ENCODE measurements at places on chromosomes 2 and 18. TPM values are rescaled to one million over a fixed set of nuclear protein-coding genes. Genes with fewer than 3 reads are reported as not detected.

Gene IL1R1
- total RNA-seq, result 16.1 TPM

Gene NTSR2
- not detected for total RNA-seq

Gene SMPD4
- 22.5 TPM for total RNA-seq

Gene EVA1A
- 9.7 TPM for total RNA-seq

Gene NGEF
- total RNA-seq, result 2.7 TPM

Gene DLGAP1
- total RNA-seq, result 4.4 TPM

Gene C2orf80
- not detected for total RNA-seq

Gene RAB3GAP1
- total RNA-seq, result 63.6 TPM

Gene TBR1
- not detected for total RNA-seq

Gene IL1RL1
- total RNA-seq, result 4.0 TPM

Gene ZSWIM2
- total RNA-seq, result not detected

Gene LIPG
- 2.9 TPM for total RNA-seq

Gene ACVR2A
- total RNA-seq, result 41.7 TPM

Gene LCT
- total RNA-seq, result not detected

Gene ANKRD30B
- not detected for total RNA-seq

Gene LRATD1
- 12.9 TPM for total RNA-seq

Gene PDE11A
- total RNA-seq, result 0.51 TPM

Gene TTN
- 5,137 TPM for total RNA-seq

Gene CYRIA
- 10.9 TPM for total RNA-seq

Gene SLC9A2
- 2.4 TPM for total RNA-seq

Gene KCNE4
- total RNA-seq, result 6.7 TPM

Gene GULP1
- 62.0 TPM for total RNA-seq

Gene ERMN
- total RNA-seq, result not detected

Gene SLC8A1
- total RNA-seq, result 30.6 TPM

Gene PIKFYVE
- total RNA-seq, result 43.1 TPM

Gene CD302
- total RNA-seq, result 24.5 TPM

Gene EFHD1
- total RNA-seq, result 4.9 TPM

Gene VWA3B
- 0.10 TPM for total RNA-seq

Gene SLC5A7
- total RNA-seq, result 0.51 TPM

Gene CSRNP3
- total RNA-seq, result 20.6 TPM

Gene ZNF892
- 11.7 TPM for total RNA-seq

Gene FAM161A
- total RNA-seq, result 7.5 TPM

Gene OTOF
- total RNA-seq, result 12.4 TPM

Gene NEU2
- not detected for total RNA-seq

Gene SLC35G4
- total RNA-seq, result not detected

Gene USP14
- 36.9 TPM for total RNA-seq

Gene SULT1C2
- total RNA-seq, result 0.92 TPM

Gene CD8B2
- total RNA-seq, result not detected

Gene PAIP2B
- total RNA-seq, result 16.2 TPM

Gene GAL3ST2
- not detected for total RNA-seq

Gene TMSB10
- 1,365 TPM for total RNA-seq

Gene ANTXR1
- 104 TPM for total RNA-seq

Gene ANKRD30BL
- total RNA-seq, result 0.31 TPM

Gene PRSS56
- total RNA-seq, result 0.82 TPM

Gene TUBA3E
- total RNA-seq, result not detected

Gene IL37
- total RNA-seq, result not detected

Gene CTAGE1
- total RNA-seq, result not detected

Gene CD8A
- 0.72 TPM for total RNA-seq

Gene CFAP65
- not detected for total RNA-seq

Gene SERPINB12
- 2.6 TPM for total RNA-seq

Gene RSAD2
- total RNA-seq, result 2.6 TPM
